ENCODE measurements at places on chromosomes 5 and 9. TPM values are rescaled to one million over a fixed set of nuclear protein-coding genes. Genes with fewer than 3 reads are reported as not detected.

The RNF130 gene
- 61.6 TPM for total RNA-seq

The GPR151 gene
- total RNA-seq, result not detected

The SLC34A1 gene
- not detected for total RNA-seq

- no peak for DNase-seq
Measured at GRCh38 chr5:126394211-126394788, 28.9 kb upstream of the GRAMD2B start.

DNA sequence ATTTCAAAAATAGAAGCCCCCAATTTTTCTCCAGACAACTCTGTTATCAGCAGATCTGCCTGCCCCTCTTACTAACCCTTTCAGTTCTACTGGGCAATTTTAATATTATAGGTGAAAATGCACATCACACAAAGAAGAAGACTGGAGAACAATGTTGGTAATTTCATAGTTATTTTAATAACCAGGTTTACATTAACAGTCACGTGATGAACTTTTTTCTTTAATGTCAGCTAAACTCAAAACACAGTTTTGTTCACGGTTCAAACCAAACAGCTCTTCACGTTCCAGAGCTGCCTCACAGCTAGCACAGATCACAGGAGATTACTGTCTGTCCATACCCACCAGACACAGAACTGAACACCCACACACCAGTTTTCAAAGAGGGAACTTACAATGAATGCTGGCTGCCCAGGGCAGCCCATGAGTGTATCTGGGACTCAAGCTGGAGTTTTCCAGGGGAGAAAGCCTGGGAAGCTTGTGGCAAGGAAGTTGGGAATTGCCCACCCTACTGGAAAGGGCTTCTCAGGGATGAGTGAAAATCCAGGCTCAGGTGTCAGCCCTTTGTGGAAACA, 119.1 kb downstream of the DPYSL3 start:
- no peak for DNase-seq

DNA sequence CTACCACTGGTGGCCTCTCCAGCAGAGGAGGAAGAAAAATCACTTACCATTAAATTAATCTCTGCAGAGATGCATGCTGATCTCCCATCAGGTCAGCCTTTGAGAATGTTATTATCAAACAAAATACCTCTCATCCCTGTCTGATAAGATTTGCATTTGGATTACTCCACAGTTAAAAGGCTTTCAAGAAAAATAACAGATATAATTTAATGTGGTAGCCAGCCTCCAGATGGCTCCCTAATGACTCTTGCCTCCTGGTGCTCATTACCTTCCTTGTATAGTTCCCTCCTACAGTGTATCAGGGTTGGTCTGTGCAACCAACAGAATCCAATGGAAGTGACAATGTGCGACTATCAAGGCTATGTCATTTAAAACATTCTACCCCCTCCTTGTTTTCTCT, 63.6 kb upstream of the TNPO1 start:
- DNase-seq, result no peak

- no peak for DNase-seq
Measured at GRCh38 chr5:170474489-170475274, 29.1 kb upstream of the KCNIP1 start.

GRCh38 chr9:3847377-3847776, 321.6 kb upstream of the RFX3 start:
- no peak for DNase-seq

- no peak for DNase-seq
Measured at GRCh38 chr9:131405428-131405827, 11.5 kb downstream of the PRRC2B start.

DNA sequence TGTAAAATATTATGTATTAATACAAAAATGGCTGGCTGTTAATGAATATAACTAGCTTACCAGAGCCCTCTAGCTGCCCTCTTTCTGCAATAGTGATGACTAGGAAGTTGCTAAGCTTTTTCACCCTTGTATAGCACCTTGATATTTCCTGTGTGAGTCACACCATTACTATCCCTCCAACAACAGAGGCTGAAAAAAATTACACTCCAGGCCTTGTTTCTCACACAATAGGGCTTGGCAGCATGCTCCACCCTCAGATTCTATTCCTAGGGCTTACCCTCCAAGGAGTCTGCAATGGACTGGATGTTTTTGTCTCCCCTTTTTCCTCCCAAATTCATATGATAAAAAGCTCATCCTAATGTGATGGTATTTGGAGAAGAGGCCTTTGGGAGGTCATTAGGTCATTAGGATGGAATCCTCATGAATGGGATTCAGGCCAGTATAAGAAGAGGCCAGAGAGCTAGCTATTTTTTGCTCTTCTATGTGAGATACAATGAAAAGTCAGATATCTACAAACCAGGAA, 184.6 kb upstream of the MAP1B start:
- peak; percentile 90 for DNase-seq

- no peak for DNase-seq
Measured at GRCh38 chr9:93959739-93960154, 4.6 kb upstream of the BARX1 start.

DNA sequence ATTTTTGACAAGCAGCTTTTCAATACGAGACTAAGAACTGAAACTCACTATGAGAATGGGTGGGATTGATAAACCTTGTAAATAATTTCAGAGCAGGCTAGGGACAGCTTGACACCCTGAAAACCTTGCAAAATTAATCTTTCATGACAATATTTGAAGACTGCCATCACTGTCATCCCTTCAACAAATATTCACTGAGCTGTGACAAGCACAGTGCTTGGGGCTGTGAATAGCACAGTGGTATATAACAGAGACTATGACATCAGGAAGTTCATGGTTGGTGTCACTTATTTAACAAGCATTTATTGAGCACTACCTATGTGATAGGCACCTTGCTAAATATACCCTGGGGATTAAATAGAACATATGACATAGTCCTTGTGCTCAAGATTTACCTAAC, 741.0 kb upstream of the RIOK2 start:
- no peak for DNase-seq

DNA sequence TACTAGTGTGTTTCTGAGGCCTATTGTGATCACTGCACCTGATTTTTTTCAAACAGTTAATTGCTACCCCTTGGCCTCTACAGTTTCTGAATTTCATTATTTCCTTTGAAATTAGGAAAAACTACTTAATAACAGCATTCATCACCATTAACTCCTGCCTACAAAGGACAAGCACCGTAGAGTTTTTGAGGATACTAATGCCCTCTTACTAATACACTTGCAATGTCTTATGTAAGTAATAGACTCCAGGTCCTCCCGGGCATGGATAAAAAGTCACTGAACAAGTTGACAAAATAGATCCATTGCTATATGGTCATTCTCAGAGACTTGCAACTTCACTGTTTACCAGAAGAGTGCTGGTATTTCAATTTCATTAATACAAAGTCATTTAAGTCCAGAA, 1172.5 kb downstream of the CDH12 start:
- no peak for DNase-seq

GRCh38 chr9:107693625-107694326, 204.2 kb upstream of the KLF4 start:
- no peak for DNase-seq

GRCh38 chr9:92716557-92716956, 46.6 kb upstream of the IPPK start:
- peak; percentile 77 for DNase-seq

All from dermis blood vessel endothelial cell (primary cell).